Skin of body (tissue), 3 donors: ENCODE measurements at places on chromosomes 5 and 9.

- no peak for DNase-seq
Observed at GRCh38 chr5:72032788-72033187, 74.5 kb upstream of the MAP1B start.

DNA sequence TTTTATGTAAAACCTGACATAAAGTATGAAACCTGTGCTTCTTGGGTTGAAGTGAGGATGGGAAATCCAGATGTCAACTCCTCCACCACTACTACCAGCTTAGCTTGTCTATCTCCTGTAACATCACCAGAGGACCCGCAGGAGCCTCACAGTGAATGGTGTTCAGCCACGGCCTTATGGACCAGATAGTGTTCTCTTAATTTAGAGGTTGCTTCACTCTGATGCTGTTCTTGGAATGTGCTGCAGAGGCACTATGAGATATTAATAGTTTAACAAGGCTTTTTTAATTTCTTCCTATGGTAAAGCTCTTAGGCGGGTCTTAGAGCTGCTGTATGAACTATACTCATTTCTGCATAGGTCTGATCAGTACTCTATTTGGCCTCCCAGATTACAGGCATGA is 27.9 kb downstream of the NFX1 start:
- no peak for DNase-seq

GRCh38 chr5:40797273-40798011 is 732 bp downstream of the PRKAA1 start:
- peak; percentile 25 for DNase-seq

DNA sequence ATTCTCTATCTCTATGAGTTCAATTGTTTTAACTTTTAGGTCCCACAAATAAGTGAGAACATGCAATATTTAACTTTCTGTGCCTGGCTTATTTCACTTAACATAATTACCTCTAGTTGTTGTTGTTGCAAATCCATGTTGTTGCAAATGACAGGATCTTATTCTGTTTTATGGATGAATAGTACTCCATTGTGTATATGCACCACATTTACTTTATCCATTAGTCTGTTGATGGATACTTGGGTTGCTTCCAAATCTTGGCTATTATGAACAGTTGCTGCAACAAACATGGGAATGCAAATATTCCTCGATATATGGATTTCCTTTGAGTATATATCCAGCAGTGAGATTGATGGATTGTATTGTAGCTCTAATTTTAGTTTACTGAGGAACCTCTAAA is 36.3 kb downstream of the MEGF9 start:
- no peak for DNase-seq

DNA sequence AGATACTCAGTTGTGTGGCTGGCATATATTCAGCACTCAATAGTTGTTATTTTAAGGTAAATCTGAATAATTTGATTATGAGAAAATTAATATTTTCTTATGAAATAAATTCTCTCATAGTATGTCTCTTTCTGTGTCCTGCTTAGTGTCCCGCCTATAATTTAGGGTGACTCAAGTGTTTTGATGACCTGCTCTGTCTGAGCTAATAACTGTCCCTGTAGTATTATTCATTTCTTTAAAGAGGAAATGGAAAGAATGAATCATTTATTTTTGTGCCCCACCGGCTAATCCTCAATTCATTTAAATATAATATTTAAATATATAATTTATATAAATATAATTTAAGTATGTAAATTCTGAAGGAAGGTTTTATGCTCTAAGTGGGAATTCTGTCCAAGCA is 4.1 kb downstream of the SLC1A1 start:
- no peak for DNase-seq

DNA sequence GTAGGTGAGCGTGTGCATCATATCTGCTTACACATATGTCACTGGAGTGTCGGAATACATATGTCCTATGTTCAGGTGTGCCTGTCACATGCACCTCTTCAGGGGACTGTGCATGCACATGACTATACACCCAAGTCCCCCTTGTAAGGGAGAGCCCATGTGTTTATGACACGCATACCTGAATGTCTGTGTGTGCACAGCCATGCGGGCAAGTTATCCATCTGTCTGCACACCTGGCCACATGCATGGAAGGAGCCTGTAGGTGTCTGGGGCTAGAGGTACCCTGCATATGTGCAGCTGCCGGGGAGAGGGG is 622 bp upstream of the RGS14 start:
- DNase-seq, result no peak

- DNase-seq, result no peak
Observed at GRCh38 chr9:114261026-114261425, 61.9 kb upstream of the ORM1 start.

- DNase-seq, result peak; percentile 25
Observed at GRCh38 chr9:106287091-106287631, 575.8 kb upstream of the ZNF462 start.

DNA sequence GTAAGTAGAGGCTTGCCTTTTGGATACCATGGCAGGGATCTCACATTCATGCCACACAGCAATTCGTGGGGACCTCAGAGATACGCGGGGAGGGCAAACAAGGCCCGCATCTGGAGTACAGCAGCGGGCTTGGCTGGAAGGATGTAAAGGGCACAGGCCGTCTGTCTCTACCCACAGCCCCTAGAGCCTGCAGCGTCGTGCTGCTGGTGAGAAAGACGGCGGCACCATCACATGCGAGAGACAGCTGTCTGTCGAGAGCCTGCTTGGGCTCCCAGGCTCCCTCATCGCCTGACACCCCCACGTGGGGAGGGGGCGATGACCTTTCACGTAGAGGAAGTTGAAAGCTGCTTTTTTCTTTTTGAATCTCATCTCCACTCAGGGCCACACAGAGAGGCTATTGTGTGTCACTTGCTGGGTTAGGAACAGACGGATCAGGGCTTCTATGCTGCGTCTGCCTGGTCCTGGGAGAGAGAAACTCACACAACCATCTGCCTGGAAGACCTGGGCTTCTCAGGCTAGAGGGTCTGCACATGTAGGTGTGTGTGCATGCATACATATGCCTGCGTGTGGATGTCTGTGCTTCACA is 134.6 kb upstream of the PPP1R26 start:
- DNase-seq, result no peak

- DNase-seq, result no peak
Observed at GRCh38 chr5:79510638-79511037, 3.3 kb downstream of the HOMER1 start.

- no peak for DNase-seq
Observed at GRCh38 chr5:163542771-163543170, 37.4 kb downstream of the MAT2B start.

DNA sequence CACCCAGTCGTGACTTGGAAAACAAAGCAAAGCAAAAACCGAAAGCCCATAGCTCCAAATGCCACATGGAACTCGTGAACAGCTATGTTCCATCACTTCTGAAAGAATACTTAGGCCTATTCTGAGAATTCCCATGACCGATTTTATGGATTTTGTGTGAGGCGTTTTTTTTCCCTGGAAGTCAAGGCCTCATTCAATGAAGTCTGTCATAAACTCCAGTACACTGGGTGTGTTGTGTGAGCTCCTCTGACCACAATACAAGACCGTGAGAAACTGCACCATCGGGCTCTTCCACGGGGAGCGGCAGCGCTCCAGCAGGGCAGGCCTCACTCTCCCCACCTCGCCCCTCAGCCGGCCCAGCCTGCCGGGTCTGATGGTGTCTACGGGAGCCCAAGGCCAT is 209.5 kb downstream of the FANCC start:
- peak; percentile 31 for DNase-seq

- DNase-seq, result no peak
Observed at GRCh38 chr5:96629774-96630173, 32.4 kb upstream of the CAST start.

GRCh38 chr5:157915638-157916037 is 56.7 kb upstream of the CLINT1 start:
- peak; percentile 75 for DNase-seq

DNA sequence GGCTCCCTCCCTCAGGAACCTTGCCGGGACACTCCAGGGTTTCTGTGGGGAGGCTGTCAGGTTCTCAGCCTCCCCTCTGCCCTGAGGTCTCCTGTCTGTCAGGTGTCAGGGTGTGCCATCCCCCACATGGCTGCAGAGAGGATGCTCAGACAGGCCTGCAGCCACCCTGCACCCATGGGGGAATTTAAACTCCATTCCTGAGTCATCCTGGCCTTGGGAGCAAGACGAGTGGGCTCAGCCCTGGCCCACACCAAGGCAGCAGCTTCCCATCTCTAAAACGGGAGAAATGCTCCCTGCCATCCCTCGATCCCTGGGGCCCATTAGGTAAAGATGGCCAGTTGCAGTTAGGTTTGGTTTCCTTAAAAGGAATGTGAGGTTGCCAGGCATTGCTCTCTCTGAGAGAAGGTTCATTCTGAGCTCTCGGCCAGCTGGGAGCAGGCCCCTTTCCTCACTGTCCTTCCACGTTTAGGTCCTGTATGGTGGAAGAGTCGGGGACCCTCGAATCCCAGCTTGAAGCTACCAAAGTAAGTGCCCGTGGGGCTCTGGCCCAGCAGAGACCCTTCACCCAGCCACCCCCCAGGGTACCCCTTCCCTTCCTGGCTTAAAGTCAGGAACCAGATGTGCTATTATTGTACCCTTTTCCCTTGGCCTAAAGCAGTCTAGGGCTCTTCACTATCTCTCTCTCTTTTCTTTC is 26.6 kb downstream of the DYNC2I2 start:
- DNase-seq, result no peak

GRCh38 chr5:32476891-32477290 is 32.4 kb upstream of the ZFR start:
- no peak for DNase-seq

GRCh38 chr9:33287087-33287490 is 3.2 kb upstream of the NFX1 start:
- peak; percentile 15 for DNase-seq

- DNase-seq, result peak; percentile 46
Observed at GRCh38 chr5:110726249-110727024, at the start of gene TMEM232. Gene TMEM232 (minus strand): TSS chr5:110726671. CDS start chr5:110667352, 59,319 bp downstream.

- DNase-seq, result no peak
Observed at GRCh38 chr5:139575751-139576150, 14.6 kb downstream of the UBE2D2 start.
